NCI-H187 (cell line): ENCODE measurements at places on chromosomes 11 and 22.

DNA sequence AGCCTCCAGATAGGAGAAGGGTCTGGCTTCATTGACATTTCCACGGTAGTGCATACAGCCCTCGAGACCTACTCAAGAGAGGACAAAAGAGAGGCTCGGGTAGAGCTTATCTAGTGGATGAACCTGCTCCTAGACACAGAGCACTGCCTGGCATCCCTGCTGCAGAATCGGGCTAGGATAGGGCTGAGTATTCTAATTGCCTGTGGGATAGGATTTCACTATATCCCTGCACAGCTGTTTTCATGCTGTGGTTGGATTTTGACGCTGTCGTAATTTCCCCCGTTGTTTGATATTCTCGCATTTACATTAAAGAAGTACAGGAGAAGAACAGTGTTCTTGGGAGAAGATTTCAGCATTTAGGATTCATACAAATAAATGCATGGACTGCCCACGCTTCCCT, 107.8 kb downstream of the KIRREL3 start:
- DNase-seq, result peak; percentile 15

- DNase-seq, result no peak
These were observed 69.6 kb downstream of the PRDM11 start for GRCh38 chr11:45216031-45216430.

DNA sequence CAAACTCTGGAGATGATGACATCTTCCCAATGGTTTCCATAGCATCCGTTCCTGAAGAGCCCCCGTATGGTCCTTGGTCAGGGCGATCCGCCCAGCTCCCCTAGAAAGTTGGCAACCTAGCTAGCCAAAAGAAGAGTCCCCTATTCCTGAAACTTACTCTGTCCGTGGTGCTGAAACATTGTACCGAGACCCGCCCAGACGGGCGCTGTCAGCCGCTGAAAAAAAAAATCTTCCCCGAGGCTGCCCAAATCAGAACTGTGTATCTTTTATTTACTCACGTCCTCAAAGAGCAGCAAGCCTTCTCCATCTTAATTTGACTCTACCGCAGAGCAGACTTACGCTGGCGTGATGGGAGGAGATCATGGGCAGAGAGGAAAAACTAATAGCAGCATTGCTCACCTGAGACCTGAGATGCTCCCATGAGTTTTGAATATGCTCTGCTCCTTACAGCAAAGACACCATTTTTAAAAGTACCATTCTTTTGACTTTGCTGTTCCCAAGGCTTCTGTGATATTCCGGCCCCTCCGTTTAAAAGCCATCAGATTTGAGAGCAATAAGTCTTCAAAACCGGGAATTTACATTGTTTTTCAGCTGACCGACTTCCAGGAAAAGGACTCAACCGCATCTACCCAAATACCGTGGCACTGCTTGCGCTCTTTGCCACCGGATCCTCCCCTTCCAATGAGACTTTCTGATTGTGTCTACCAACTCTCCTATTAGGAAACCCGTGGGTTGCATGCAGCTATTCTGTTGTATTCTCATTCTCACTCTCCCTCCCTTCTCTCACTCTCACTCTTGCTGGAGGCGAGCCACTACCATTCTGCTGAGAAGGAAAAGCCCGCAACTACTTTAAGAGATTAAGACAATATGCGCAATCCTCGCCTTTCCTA, at the start of gene SLC17A6:
TSS of gene SLC17A6 (plus strand) at position 786 of the 890 bp plus-strand sequence. CDS start 153 bp downstream, outside the sequence.
- DNase-seq, result peak; percentile 70

DNA sequence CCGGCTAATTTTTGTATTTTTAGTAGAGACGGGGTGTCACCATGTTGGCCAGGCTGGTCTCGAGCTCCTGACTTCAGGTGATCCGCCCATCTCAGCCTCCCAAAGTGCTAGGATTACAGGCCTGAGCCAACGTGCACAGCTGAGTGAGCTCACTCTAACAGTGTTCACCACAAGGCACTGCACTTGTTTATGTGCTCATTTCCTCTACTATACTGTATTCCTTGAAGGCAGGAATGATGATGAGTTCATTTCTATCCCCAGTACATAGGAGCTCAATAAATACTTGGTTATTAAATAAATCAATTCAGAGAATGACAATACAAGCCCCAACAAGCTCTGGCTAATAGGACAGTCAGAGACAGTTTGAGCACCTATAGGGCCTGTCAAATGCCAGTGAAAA, 29.1 kb downstream of the ALG8 start:
- no peak for DNase-seq

DNA sequence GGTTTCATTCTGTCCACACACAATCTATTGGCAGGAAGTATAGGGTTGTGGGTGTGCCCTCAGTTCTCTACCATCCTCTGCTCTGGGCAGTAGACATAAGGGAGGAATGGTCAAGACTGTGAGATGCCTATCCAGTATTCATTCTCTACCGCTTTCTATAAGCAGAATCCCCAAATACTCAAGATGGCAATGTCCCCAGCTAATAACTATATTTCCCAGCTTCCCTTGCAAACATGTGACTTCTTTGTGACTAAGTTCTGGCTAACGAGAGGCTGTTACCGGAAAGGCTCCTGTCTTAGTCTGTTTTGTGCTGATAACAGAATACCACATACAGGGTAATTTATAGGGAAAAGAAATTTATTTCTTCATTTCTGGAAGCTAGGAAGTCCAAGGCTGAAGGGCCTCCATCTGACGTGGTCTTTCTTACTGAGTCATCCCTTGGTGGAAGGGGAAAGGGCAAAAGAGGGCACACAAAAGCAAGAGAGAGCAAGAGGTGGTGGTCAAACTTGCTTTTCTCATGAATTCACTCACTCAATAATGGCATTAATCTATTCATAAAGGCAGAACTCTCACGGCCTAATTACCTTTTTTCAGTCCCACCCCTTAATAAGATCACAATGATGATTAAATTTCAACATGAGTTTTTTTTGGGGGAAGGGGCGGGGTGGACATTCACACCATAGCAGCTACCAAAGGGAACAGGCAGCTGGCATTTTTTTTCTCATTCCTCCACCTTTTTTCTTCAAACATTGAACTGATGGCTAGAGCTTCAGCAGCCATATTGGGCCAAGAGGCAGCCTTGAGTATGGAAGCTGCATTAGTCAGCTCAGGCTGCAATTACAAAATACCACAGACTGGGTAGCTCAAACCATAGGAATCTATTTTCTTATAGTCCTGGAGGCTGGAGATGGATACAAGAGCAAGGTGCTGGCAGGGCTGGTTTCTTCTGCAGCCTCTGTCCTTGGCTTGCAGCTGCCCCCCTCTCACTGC, 109.7 kb upstream of the OR9Q1 start:
- no peak for DNase-seq

- DNase-seq, result peak; percentile 32
These were observed 14.6 kb downstream of the MRGPRF start for GRCh38 chr11:68998390-68998911.

GRCh38 chr22:43825651-43826050, 13.5 kb upstream of the EFCAB6 start:
- DNase-seq, result no peak

DNA sequence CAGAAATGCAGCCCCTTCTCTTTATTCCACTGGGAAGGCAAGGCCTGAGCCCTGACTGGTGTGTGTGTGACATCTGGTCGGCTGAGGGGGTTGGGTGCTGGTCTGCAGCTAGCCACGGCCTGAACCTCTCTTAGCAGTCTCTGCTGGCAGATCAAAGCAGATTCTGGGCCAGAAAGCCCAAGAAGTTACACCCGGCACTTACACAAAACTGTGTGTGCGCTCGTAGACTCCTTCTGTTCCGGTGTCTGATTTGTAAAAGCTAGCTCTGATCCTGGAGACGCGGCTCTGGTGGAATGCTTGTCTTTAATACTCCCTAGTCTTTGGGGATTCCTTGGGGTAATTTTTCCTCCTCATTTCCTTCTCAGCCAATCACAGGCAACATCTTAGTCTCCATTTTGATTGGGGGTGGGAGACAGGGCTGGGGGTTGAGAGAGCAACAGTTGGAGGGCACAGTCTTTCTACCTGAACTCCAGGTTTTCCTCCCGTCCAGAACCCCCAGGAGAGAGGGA, 5.5 kb downstream of the PKNOX2 start:
- DNase-seq, result no peak

GRCh38 chr11:60251485-60252212, 8.7 kb upstream of the MS4A4E start:
- no peak for DNase-seq

DNA sequence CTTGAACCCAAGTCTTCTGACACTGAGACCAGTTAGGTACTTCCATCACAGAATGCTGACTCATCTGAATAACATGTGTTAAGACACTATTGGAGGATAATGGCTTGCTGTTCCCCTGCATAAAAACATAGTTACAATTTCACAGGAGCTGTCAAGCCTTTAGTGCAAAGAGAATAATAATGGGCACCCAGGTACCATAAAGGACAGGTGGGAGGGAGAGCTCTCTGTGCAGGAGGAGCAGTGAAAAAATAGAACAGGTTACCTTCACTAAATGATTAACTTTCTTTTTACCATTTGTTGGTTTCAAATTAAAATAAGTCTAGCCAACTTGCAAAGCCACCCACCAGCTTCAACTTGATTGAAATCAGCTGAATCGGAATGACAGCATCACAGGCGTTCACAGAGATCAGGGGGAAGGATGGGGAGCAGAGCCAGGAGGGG, 173.2 kb downstream of the DSCAML1 start:
- no peak for DNase-seq

- DNase-seq, result no peak
These were observed 53.1 kb upstream of the GRK2 start for GRCh38 chr11:67213178-67213621.

- peak; percentile 54 for DNase-seq
These were observed 353.4 kb downstream of the SOX6 start for GRCh38 chr11:16002942-16003341.

DNA sequence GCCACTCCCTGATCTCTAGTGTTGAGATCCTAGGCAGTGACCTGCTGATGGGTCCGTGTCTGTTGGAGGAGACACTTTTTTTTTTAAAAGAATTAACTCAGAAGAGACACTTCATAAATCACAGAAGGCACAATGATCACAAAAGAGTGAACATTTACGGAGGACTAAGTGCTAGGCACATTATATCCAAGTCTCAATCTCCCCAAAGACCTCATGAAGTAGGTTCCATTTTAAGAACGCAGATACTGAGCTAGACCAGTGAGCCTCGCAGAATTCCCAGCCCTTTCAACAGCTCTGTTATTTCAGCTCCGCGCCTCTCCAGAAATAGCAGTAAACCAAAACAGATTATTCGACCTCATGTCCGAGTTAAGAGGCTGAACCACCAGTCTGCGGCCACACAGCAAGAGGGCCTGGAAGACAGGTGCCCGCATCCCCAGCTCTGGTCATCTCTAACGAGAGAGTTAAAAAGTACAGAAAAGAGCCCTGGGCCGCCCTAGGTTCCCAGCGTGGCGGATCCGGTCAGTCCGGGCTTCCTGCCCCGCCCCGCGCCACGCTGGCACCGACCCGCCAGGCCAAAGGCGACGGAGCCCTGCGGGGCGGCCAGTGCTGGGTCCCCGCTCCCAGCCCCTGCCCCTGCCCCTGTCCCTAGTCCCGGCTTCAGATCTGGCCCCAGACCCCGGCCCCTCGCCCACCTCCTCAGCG, 612 bp downstream of the XBP1 start:
- no peak for DNase-seq

GRCh38 chr11:91984033-91984584, 240.5 kb upstream of the FAT3 start:
- no peak for DNase-seq

DNA sequence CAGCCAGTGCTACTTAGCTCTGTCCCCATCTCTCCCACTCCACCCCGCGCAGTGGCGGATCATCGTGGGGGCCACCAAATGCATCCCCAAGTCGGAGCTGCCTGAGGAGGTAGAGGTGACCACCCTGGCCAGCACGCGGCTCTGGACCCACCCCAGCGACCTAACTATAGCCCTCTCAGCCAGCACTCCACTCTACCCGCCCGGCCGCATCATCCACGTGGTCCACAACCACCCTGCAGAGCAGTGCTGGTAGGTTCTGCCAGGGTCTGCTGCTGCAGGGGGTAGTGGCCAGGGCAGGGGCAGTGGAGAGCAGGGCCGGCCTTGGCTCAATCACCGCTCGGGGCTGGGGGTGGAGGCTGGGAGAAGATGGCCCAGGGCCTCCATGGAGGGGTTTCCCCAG, 13.0 kb upstream of the MYRF start:
- DNase-seq, result no peak

- DNase-seq, result no peak
These were observed 235.4 kb upstream of the NARS2 start for GRCh38 chr11:78809931-78810541.
